ENCODE measurements at places on chromosomes 6 and 20.

DNA sequence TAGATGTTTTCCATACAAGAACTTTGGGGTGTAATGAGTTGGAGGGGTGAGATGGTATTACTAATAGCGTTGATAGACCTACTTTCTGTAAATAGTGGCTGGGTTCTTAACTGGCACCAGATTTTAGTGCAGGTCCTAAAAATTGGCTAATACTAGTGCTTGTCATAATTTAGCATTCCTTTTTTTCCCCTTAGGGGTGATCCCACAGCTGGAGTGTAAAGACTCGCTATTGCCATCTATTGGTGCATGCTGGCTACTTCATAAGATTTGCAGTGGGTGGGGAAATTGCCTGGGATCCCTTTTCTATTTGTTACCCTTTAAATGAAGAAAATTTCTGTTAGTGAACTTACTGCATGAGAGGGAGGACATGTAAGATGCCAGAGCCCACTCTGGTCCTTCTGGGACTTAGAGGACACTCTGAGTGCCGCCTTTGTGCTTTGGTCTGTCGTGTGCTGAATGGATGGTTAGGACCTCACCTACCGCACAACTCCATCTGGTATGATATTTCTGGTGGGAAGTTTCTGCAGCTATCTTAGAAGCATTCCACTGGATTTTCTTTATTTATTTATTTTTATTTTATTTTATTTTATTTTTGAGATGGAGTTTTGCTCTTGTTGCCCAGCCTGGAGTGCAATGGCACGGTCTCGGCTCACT is 195.5 kb downstream of the JARID2 start:
- no peak for DNase-seq

DNA sequence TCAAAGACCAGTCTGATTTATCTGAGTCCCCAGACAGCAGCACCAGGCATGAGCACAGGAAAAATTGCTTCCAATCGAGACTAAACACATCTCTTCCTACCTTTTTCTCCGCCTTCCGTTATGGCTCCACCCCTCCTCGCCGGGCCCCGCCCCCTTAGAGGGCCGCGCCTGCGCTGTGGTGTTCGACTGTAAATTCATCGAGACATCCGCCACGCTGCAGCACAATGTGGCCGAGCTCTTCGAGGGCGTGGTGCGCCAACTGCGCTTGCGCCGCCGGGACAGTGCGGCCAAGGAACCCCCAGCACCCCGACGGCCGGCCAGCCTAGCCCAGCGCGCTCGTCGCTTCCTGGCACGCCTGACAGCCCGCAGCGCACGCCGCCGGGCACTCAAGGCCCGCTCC is 8.9 kb downstream of the REM1 start:
- no peak for DNase-seq

DNA sequence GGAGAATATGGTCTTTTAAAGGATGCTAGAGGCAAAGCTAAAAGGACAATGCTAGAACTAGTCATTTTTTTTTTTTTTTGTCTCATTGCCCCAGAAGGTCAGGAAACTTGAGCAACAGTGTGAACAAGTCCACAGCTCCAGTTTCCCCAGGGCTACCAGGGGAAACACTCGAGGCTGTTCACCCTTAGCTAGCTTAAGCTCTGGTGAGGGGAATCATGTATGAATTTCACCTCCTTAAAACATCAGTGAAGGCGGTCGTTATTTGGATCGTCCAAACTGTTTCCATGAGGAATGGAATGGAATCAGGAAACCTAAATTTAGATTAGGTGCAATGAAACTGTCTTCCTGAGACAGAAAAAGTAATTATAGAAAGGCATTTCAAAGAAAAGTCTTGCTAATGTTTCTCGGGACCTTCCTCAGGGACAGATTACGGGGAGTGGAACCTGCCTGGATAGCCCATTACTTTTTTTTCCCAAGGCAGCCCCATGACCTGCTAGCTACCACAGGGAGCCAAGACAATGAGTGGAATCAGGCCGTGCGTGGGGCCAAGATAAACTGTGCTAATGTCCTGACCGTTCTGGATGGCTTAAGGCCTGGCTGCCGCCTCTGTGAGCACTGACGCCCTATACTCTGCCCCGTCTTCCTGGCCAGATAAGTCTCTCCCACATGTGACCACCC is 164.8 kb upstream of the SGK1 start:
- no peak for DNase-seq

DNA sequence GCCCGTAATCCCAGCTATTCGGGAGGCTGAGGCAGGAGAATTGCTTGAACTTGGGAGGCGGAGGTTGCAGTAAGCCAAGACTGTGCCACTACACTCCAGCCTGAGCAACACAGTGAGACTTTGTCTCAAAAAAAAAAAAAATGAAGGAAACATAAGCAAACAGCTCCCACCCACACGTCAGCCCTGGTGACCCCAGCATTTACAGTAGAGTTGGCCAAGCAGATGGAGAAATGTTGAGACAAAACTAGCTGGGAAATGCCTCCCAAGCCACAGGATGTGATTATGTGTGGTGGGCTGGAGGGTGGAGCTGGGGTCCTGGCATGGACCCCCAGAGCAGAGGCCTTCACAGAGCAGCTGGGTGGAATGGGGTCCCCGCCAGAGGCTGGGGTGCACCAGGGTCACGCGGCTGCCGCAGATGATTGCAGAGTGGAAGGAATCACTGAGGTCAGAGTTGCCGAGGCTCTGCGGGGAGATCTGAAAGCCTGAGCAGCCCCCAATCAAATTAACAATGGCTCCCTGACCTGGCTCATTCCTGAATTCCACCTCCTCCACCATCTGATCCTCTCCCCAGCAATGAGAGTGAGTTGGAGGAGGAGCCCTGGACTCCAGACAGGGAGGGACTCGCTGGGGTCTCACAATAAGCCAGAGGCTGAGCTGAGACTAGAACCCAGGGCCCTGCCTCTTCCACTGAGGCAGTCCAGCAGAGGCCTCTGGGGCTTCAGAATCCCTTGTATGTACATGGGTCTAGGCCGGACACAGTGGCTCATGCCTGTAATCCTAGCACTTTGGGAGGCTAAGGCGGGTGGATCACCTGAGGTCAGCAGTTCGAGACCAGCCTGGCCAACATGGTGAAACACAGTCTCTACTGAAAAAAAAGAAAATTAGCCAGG is 34.7 kb upstream of the TGM2 start:
- DNase-seq = no peak

DNA sequence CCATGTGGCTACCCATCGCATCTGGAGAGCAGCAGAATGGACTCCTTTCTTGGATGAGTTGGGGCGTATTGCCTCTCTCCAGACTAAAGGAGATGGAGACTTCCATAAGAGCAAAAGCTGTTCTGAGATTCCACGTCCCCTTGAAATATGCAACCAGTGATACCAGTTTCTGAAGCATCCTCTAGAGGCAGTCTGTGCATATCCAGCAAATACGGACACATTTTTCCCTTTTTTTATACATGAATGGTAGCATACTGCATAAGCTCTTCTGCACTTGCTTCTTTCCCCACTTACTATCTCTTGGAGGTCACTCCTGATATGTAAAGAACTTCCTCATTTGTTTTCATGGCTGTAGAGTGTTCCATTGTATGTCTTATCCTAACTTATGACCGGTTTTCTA is 34.6 kb downstream of the TAF8 start:
- no peak for DNase-seq

Data from stimulated activated CD8-positive, alpha-beta memory T cell treated with anti-CD3 and anti-CD28 coated beads, Interleukin-15, amount 100 ng/mL, for 1 hour (primary cell).